ENCODE measurements at places on chromosomes 3 and 15.

- DNase-seq, result no peak
Measured at GRCh38 chr15:100691321-100691720, 88.9 kb downstream of the ASB7 start.

DNA sequence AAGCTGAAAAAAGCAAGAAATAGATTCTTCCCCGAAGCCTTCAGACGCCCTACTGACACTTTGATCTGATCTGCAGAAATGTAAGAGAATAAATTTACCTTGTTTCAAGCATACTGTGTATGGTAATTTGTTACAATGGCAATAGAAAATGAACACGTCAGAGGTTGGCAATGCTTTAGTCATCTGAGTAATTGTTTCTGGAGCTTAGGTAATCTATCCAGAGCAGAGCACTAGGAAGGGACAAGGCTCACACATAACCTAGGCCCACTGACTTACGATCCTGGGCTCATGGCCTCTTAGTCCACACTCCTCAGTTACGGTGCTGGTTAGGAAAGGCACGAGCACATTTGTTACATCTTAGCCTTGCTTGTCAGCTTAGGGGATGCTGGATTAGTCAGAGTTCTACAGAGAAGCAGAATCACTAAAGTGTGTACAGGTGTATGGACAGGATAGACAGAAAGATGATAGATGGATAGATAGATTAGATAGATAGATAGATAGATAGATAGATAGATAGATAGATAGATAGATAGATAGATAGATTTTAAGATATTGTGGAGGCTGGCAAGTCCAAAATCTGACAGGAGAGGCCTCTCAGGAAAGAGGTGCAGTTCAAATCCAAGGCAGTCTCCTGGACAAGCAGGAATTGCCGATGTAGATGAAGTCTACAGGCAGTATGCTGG lies 46.8 kb upstream of the TBC1D23 start:
- DNase-seq, result no peak

DNA sequence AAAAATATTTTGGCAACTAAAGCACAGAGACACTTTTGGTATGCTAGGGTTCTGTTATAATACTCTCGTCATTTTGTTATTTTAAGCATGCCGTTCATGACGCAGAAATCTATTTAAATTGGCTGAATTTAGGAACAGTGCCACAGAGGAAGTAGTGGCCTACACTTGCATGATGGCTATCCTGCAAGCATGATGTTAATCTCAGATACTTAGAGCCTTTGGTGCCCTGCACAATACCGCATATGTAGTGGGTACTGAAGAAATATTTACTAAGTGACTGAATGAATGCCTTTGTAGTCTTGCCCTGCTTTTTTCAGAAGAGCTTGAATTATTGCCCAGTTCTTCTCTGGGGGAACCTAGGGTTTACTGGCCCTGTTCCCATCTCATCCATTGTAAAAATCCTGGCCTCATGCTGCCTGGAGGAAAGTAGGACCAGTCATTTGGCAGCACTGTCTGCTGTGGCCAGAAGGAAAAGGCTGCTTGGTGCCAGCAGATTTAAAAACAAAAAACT lies 79.0 kb downstream of the SERPINI1 start:
- DNase-seq, result no peak

GRCh38 chr3:21638488-21638887 lies 112.5 kb downstream of the ZNF385D start:
- DNase-seq, result no peak

- no peak for DNase-seq
Measured at GRCh38 chr3:48314542-48314941, 18.9 kb downstream of the SPINK8 start.

- no peak for DNase-seq
Measured at GRCh38 chr3:52800079-52800478, 5.5 kb downstream of the ITIH3 start.

GRCh38 chr3:71684757-71685386 lies 40.3 kb downstream of the EIF4E3 start:
- no peak for DNase-seq

- DNase-seq, result no peak
Measured at GRCh38 chr3:122088531-122088930, 33.4 kb downstream of the CD86 start.

DNA sequence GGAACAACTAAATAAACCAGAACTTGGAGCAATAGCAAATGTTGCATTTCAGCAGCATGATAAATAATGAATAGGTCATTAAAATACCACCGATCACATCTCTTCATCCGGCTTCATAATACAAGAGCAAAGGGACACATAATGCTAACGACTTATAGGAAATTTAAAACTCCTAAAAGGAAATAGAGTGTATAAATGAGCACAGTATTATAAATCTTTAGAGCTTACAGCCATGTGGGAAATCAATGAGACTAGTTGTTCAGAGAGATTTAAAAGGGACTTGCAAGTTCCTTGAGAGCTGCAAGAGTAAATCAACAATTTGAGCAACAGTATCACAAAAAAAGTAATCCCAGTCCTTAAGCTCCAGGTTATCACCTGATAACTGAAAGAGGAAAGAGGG lies 677.0 kb downstream of the PLOD2 start:
- no peak for DNase-seq

- no peak for DNase-seq
Measured at GRCh38 chr3:195692781-195693427, 27.9 kb upstream of the MUC20 start.

DNA sequence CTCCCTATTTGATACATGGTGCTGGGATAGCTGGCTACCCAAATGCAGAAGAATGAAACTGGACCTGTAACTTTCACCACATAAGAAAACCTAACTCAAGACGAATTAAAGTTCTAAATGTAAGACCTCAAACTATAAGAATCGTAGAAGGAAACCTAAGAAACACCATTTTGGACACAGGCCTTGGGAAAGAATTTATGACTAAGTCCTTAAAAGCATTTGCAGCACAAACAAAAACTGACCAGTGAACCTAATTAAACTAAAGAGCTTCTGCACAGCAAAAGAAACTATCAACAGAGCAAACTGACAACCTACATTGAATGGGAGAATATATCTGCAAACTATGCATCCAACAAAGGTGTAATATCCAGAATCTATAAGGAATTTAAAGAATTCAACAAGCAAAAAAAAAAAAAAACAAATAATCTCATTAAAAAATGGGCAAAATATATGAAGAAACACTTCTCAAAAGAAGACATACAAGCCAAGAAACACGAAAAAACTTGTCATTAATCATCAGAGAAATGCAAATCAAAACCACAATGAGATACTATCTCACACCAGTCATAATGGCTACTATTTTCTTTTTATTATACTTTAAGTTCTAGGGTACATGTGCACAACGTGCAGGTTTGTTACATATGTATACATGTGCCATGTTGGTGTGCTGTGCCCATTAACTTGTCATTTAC lies 37.0 kb downstream of the HDGFL3 start:
- no peak for DNase-seq

DNA sequence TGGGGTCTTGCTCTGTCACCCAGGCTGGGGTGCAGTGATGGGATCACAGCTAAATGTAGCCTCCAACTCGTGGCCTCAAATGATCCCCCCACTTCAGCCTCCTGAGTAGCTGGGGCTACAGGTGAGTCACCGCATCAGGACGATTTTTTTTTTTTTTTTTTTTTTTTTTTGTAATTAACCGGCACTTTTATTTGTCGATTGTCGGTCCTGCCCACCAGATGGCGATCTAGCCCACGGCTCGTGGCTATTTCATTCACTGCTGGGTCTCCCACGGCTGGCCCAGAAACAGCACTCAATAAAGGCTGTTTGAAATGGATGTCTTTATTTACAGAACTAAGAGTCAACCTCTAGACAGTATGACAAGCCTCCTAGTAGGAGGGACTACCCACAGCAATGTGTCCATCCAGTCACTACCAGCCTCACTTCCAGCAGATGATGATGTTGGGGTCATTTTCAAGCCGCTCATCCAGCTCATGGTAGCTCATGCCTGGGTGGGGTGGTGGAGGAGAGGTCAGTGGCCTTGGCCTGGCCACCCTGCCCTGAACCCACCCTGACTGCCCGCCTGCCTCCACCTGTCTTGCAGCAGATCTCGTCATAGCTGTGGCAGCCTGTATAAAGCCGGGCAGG lies 1.8 kb upstream of the ZMYND10 start:
- peak; percentile 52 for DNase-seq

- no peak for DNase-seq
Measured at GRCh38 chr3:112650482-112650881, 9.5 kb upstream of the CCDC80 start.

- DNase-seq, result no peak
Measured at GRCh38 chr3:144106970-144107369, 135.3 kb downstream of the DIPK2A start.

GRCh38 chr3:109018828-109019227 lies 65.1 kb upstream of the GUCA1C start:
- DNase-seq, result no peak

DNA sequence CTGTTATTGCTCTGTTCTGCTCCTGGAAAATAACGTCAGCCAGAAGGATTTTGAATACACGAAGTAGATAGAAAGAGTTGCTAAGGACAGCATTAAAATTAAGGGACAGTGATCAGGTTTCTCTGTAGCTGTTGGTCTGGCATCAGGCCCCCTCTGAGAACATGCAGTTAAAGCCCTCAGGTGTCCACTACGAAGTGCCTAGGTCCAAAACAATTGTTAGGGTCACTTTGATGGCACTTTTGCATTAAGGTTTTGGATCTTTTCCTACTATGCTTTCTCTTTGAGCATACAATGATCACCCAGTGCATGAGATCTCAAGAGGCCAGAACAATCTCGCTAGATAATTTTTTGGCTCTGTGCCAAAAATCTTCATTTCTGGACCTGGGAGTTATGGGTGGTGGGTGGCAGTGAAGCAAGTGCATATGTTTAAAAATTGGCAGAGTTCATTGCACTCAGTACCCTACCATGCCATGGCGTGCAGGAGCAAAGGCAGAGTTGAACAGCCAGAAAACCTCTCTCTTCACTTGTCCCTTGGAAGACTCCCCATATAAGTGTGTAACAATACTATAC lies 797.6 kb downstream of the ROBO2 start:
- no peak for DNase-seq

DNA sequence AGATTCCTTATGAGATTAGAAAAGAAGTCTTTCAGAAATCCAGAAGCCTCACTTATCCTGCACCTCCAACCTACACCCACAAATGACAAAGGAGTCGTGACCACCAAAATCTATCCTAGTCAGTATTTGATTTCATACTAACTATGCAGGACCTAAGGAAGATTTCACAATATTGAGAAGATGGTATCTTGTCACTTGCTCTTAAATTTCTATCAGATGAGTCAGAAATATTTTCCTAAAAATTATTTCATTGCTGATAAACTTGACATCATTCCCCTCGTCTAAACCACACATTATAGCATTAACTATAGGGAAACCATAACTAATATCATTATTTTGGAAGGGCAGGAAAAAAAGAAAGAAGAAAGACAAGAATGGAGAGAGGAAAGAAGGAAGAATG lies 138.0 kb upstream of the THBS1 start:
- no peak for DNase-seq

GRCh38 chr3:47250309-47251060 lies 32.1 kb downstream of the KIF9 start:
- DNase-seq, result no peak

GRCh38 chr3:52982839-52983238 lies 63.0 kb downstream of the SFMBT1 start:
- DNase-seq, result no peak

- DNase-seq, result no peak
Measured at GRCh38 chr15:77864211-77865105, 213.1 kb downstream of the TBC1D2B start.

DNA sequence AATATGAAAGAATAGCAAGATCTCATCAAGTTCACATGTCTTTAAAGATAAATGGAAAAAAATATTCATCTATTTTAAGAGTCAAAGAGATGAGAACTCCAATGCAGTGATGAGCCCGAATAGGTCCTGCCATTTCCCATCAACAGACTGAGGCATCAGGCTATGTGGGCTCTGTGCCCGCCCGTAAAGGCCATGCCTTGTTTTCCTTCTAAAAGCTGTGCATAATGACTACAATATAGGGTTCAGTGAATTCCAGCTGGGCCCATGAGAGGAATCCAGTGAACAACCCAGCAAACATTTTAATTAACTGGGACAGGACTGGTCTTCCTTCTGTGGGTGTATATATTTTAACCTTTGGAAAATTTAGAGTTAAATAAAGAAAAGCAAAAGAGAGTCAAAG lies 44.6 kb downstream of the RASGRP1 start:
- DNase-seq, result no peak

- DNase-seq, result no peak
Measured at GRCh38 chr3:24470277-24470676, 24.4 kb downstream of the THRB start.

- DNase-seq, result no peak
Measured at GRCh38 chr3:117600666-117601065, 891.1 kb downstream of the TUSC7 start.

- no peak for DNase-seq
Measured at GRCh38 chr3:51970606-51971300, 3.1 kb downstream of the ABHD14B start.

- DNase-seq, result no peak
Measured at GRCh38 chr3:113623324-113623723, 73.1 kb downstream of the USF3 start.

DNA sequence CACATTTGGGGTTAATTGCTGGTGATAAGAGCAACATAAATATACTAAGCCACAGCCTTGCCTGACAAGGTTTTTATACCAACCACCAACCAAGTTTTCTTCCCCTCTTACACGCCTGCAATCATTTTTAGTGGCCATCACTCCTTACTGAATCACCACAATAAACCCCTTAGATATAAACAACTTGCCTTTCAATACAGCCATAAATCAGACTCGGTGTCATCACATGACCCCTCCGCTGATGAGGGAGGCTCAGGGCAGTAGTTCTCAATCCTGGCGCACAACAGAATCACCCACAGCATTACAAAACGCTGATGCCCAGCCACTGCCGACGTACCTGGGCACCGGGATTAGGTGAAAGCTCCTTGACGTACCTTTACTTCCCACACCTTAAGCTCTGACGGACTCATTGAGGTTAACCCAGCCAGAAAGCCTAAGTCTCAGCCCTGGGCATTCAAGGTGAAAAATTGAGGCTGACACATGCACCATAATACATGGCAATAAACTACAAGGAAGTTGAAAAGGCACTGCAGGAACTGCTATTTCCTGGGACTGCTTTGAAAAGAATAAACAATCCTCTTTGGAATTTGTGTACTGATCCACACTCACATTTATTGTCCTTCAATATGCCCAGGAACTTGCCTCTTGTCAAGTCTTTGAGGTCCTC lies 17.1 kb downstream of the ADCY5 start:
- DNase-seq, result no peak

- no peak for DNase-seq
Measured at GRCh38 chr15:27820232-27820631, 278.9 kb downstream of the OCA2 start.

- DNase-seq, result no peak
Measured at GRCh38 chr3:29933802-29934490, 653.1 kb downstream of the RBMS3 start.

GRCh38 chr15:57866149-57866736 lies 159.7 kb downstream of the POLR2M start:
- DNase-seq, result peak; percentile 21

GRCh38 chr3:42266085-42266484 lies at the start of gene CCK:
Gene CCK, minus strand, starts transcription at chr3:42266185. Its CDS starts 2,555 bp downstream, at chr3:42263630.
- no peak for DNase-seq

DNA sequence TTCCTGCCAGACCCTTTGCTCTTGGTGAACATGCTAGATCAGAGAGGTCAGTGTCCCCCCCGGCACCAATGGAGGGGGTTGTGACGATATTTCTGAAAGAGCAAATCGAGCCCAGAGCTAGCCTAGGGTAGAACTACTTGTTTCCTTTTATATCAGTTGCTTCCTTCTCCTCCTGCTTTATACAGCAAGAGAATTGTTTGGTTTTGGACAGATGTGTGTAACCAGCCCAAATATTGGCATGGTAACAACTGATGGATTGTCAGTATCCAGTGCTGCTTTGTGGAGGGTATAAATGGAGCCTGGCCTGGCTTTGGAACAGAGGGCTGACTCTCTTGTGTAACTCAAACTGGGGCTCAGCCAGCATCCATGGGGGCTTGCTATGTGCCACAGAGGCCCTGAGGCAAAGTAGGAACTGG lies 27.2 kb downstream of the SNX1 start:
- DNase-seq, result no peak

All from stimulated activated CD8-positive, alpha-beta memory T cell treated with anti-CD3 and anti-CD28 coated beads, Interleukin-4, amount 100 ng/mL, for 24 hours (primary cell).